ENCODE measurements at places on chromosomes 16 and 17.

DNA sequence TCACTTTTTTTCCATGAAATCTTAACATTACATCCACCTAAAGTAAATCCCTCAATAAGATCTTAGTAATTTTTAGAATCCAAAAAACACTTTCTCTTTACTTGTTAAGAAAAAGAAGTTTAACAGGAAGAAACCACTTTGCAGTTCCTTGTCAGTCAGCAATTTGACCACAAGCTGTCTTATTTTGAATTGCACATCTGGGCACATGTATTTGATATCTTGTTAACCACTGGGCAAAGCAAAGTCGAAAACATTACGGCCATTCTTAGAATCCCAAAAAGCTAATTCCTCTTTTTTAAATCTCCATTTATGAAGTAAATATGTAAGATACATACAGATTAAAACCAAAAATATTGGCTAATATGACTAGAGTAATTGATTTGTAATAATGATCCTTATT is 1.1 kb downstream of the ABCA10 start:
- no peak for DNase-seq

- DNase-seq, result no peak
Measured at GRCh38 chr17:44079877-44080821, 9.6 kb downstream of the G6PC3 start.

- DNase-seq, result no peak
Measured at GRCh38 chr16:70681382-70682238, 4.2 kb downstream of the MTSS2 start.

GRCh38 chr17:75688209-75688825 is 21.2 kb downstream of the SAP30BP start:
- DNase-seq, result no peak

GRCh38 chr17:71948703-71949422 is 172.0 kb upstream of the SOX9 start:
- no peak for DNase-seq

- DNase-seq, result peak; percentile 95
Measured at GRCh38 chr17:57662644-57663308, 82.3 kb downstream of the CCDC182 start.
